ENCODE measurements at places on chromosomes 16 and 17.

DNA sequence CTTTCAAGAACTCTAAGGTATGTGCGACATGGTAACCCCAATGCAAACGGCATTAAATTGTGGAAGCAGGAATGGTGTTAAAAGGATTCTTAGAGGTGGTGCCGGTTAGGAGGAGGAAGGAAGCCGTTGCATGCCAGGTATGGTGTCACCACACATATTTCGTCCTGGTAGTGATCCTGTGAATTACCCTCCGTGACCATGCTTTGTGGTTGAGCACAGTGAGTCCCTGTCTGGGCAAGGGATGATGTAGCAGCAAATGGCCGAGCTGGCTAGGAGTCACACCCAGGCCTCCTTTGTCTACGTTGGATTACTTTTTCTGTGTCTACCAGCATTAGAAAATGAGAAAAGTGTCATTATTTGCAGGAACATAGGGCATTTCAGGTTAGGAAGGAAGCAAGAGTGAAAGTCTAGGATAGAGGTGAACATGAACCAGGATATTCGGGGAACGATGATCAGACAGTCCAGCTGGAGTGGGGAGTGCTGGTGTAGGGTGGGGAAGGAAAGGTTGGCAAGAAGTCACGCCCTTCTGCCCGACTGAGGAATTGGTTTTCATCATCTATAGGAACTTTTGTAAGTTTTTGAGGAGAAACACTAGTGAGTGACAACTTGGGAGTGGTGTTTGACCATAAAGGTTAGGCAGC, 123.5 kb downstream of the PRKCA start:
- no peak for DNase-seq

- DNase-seq: no peak
These were observed 74.3 kb downstream of the AXIN2 start for GRCh38 chr17:65487161-65487560.

GRCh38 chr16:23403547-23403946, 49.4 kb downstream of the COG7 start:
- DNase-seq: no peak

DNA sequence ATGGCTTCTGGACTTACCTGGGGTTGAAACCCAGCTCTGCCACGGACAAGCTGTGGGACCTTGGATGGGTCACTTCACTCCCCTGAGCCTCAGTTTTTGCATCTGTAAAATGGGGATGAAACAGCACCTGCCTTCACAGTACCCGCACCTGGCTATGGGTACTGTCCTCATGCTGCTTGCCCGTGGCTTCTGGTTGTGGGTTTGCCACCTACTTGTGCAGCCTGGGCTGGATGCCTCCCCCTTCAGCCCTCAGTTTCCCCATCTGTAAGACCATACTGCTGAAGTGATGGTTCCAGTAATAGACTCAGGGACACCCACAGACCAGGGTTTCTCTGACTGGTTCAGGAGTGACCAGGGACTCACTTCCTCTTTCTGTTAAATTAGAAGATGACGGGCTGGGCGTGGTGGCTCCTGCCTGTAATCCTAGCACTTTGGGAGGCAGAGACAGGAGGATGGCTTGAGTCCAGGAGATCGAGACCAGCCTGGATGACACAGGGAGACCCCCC, 9.4 kb downstream of the GLIS2 start:
- DNase-seq: no peak

GRCh38 chr16:79679334-79679733, 78.8 kb upstream of the MAF start:
- DNase-seq: no peak

- DNase-seq: no peak
These were observed 53.9 kb downstream of the OR1D5 start for GRCh38 chr17:3009411-3009920.

GRCh38 chr16:89322321-89323119, 105.0 kb downstream of the ZNF778 start:
- no peak for DNase-seq

DNA sequence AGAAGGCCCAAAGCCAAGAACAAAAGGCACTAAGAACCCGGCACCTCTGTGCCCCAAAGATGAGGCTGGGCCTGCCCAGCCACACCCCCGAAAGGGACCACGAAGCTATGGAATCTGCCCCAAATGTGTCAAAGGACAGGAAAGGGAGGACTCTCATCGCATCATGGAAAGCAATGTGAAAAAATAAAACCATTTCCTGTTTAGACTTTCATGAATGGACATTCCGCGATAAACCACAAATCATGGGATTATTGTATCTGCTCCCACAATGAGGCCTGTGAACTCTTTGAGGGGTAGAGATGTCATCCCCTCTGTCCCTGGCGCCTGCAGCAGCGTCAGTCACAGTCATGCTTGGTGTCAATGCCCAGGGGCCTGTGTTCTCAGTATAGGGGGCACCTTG, 135.0 kb downstream of the COPRS start:
- DNase-seq: no peak

- DNase-seq: no peak
These were observed 14.0 kb downstream of the ZSCAN10 start for GRCh38 chr16:3084969-3085670.

GRCh38 chr17:41480136-41480535, 815 bp downstream of the KRT35 start:
- DNase-seq: no peak

- DNase-seq: peak; percentile 70
These were observed at the start of gene SNX20 for GRCh38 chr16:50681021-50681885. TSS of gene SNX20 (minus strand) at chr16:50681312. CDS start at chr16:50677526, 3,786 bp downstream.

DNA sequence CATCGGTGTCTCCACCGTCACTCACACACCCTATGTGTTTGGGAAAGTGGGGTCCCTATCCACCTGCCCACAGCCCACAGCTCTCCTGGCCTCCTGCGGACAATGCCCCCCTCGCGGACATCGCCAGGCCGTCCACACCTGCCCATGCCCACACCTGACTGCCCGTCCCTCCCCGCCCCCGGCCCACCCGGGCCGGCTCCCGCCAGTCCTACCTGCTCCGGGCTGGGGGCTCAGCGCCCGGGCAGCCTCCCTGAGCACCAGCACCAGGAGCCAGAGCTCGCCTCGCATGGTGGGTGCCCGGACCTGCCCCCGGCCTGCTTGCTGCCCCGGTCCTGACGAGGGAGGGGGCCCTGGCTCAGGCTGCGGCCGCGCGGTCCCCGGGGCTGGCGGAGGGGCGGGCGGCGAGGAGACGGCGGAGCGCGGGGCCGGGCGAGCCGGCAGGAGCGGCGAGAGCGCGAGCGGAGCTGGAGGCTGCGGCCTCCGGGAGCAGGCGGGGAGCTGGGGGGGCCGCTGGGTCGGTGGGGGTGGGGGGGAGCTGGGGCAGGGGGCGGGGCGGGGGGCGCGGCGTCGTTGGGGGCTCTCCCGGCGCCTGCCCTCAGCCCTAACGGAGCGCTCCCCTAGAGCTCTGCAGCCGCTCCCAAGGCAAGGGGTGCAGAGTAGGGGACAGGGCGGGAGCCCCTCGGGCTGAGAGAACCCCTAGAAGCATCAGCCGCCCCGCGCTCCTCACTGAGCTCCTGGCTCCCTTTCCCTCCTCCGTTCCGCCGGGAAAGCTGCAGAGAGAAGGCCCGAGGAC, at the start of gene PLXDC1:
TSS of gene PLXDC1 (minus strand) at position 488 of the 793 bp plus-strand sequence. CDS start at position 288, 200 bp downstream.
- peak; percentile 12 for DNase-seq

GRCh38 chr16:30609002-30609925, 925 bp downstream of the ZNF689 start:
- DNase-seq: peak; percentile 43

DNA sequence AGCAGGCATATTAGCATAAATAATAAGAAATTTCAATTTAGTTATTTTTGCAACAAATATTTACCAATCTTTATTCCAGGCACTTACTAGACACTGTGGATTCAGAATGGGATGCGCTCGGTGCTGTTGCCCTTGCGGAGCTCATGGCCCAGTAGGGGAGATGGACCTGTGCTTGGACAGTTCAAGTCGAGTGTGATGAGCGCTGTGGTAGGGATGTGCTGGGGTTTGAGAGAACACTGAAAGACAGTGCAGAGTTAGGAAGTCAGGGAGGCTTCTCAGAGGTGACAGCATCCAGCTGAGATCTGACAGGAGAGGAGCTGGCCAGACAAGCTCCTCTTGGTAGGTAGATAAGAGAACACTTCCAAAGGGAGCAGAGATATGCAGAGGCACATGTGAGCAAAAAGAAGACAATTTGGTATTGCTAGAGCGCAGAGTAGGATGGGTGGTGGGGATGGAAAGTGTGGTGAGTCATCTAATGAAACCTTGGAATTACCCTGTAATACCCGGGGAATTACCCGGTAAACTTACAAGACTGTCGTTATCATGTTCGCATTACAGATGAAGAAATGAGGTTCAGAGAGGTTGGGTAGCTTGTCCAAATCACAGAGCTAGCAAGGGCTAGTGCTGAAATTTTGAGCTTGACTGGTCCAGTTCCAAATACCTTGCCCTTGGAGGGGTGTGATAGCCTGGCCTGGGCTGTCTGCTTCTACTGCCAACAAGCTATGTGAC, 298.1 kb upstream of the N4BP1 start:
- DNase-seq: no peak

- peak; percentile 33 for DNase-seq
These were observed 818 bp downstream of the DPH1 start for GRCh38 chr17:2030779-2031163.

DNA sequence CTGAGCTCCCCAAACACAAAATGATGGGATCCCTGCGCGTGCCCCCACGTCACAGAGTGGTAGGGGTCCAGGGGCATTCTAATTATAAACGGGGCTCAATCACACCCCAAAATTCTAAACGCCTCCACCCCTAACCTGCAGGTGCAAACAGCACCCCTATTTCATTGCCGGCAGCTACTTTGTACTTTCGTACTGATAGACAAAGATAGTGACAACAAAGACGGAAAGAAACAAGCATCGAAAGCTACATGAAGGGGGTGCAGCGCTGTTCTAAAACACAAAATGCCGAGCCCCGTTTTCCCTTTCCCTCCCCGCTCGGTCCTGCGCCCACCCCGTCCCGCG, 13.9 kb downstream of the MIS12 start:
- DNase-seq: no peak

DNA sequence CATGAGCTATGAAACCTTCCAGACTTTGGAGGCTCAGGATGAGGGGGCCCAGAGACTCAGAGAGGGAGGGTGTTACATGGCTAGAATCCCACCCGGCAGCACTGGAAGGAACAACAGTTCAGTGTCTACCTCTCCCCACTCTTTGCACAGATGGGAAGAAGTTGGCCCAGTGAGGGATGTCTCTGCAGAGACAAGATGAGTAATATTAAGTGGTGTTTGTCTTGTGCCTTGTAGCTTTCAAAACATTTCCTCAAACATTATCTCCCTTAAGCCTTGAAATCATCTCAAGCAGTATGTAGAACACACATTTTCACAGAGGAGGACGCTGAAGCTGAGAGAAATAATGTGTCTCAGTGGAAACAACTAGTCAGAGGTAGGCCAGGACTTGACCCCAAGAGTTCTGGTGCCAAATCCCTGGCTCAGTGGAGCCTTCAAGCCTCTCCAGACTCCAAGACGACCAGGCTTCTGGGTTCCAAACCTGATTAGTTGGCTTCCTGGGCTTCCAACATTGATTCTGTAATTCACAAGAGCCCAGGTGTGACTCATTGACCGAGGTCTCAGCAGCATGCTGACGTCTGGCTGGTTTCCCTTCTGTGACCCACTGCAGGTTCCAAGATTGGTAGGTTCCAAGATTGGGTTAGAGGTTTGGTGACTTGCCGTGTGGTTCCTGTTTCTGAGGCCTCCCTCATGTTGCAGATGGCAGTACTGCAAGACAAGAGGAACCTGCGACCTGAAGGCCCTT, 7.4 kb downstream of the RNF112 start:
- no peak for DNase-seq

DNA sequence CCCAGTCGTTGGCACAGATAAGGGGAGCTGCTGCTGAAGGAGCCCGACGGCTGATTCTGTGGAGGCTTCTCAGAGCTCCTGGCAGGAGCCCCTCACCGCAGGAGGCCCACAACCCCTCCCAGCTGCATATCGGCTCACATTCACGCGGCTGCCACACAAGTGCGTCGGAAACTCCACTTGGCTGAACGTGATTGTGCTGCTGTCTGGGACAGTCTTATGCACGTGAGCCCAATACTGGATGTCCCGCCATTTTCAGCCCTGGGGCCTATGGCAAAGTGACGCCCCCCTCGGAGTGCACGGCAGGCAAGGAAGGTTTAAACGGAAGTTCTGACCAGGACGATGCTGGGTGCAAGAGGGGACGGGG, 8.7 kb upstream of the PITPNA start:
- no peak for DNase-seq

DNA sequence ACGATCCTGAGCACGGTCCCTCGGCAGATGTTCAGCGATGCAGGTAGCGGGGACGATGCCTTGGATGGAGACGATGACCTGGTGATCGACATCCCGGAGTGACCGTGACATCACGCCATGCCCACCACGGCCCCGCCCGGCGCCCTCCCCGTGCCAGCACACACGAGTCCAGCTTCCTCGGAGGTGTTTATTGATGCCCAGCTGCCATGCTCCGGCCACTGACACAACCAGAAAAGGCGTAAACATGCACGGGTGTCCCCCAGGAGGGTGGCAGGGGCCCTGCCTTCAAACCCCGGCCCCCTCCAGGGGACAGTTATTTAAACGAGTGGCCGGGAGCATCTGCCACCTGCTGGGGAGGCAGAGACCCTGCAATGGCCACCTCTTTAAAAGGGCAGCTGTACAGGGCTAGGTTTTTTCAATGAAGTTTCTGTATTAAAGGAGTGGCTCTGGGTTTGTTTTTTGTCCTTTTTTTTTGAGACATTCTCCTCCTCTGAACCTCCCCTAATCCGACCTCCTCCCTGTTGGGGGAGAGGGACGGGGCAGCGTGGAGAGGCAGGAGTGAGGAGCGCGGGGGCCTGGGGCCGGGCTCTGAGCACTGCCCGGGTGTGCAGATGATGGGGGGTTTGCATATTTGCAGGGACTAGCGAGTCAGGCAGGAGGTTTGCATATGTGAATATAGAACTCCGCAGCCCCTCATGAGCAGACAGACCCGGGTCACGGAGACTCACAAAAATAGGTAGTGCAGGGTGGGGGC, 5.3 kb downstream of the DOC2A start:
- DNase-seq: peak; percentile 22

GRCh38 chr16:7316281-7316888, 16.3 kb upstream of the RBFOX1 start:
- no peak for DNase-seq

DNA sequence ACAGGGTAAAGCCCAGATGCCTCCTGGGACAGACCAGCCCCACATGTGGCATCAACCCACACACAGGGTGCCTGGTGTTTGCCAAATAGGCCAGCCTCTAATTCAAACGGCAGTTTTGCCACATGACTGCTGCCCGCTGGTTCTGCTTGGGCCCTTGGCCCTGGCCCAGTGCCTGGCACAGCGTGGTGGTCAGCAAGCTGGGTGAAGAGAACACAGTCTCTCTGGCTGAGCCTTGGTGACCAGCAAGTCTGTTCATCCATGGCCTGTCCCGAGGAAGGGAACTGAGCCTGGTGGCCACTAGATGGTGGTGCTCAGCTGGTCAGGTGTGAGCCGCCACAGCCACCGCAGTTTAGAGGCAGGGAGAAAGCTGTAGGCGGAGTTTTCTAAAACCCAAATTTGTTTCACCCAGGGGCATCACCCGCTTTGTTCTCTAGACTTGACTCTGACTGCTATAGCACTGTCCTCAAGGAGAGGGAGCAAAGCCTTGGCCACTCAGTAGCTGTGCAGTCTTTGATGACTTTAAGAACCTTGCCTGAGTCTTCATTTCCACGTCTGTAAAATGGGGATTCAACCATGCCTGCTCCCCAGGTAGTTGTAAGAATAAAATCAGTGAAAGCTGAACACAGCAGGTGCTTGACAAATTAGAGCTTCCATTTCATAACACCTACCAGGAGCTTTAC, 4.7 kb upstream of the GFAP start:
- peak; percentile 46 for DNase-seq

GRCh38 chr17:44501866-44502375, 1.3 kb downstream of the GPATCH8 start:
- DNase-seq: no peak

All from T-cell (primary cell).